ENCODE measurements at places on chromosomes 5 and 9. TPM values are rescaled to one million over a fixed set of nuclear protein-coding genes. Genes with fewer than 3 reads are reported as not detected.

DNA sequence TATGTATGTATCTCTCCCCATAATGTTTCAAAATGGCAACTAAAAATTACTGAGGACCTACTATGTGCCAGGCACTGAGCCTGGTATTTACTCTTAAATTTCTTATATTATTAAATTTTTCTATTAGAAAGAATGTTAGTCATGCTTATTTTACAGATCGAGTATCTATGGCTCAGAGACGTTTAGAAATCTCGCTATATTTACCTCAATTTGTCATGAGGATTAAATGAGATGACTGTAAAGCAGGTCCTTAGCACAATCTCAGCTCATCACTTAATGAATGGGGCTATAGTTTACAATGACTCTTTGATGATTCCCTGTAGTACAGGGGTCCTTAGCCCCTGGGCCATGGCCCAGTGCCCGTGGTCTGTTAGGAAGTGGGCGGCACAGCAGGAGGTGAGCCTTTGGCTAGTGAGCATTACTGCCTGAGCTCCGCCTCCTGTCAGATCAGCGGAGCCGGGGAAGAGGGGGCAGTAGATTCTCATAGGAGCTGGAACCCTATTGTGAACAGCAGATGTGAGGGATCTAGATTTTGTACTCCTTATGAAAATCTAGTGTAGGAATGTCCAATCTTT, 15.5 kb downstream of the ENC1 start:
- no peak overlapping the region for H3K27ac ChIP-seq
- no peaks in the 10 kb centered on the region for H3K4me1 ChIP-seq
- H3K36me3 ChIP-seq: no peaks in the 10 kb centered on the region
- H3K27me3 ChIP-seq: no peaks in the 10 kb centered on the region
- H3K4me3 ChIP-seq: no peak overlapping the region
- no peak for DNase-seq

The DOCK8 gene
- 0.08 TPM for polyA plus RNA-seq

DNA sequence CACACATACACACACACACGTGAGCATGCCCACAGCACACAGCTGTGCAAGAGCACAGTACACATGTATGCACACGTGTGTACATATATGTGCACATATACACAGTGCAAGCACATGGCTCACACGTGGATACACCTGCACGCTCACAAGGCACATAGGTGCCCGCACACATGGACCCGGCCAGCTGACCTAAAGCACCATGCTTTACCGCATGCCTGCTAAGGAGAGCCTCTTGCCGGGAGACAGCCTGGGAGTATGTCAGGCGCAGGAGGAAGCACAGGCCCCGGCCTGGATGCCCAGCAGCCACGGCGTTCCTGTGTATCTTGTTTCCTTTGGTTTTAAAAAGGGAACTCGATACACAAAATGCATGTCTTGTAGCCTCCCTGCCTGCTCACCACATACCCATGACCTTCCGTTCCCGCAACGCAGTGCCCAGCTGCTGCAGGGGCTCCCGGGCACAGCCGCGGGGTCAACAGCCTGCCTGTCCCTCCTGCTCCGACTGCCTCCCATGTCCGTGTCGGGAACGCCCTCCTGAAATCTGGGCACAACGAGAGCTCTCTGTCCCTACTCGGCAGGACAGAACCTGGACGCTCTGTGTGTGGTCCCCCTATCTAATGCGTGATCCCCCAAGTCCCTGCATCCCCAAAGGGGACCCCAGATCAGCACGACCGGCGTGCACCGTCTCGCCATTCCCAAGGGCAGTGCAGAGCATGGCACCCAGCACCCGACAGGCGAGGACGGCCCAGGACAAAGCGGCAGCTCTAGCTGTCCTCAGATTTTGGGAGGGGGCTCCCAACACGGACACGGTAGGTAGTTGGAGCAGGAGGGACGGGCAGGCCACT, 3.6 kb downstream of the SLC12A7 start:
- no peak overlapping the region for H3K27ac ChIP-seq
- no peak for DNase-seq
- H3K4me1 ChIP-seq: peaks cover 3% of the 10 kb centered on the region
- no peaks in the 10 kb centered on the region for H3K36me3 ChIP-seq

GRCh38 chr5:167158588-167158987, 1132.9 kb upstream of the WWC1 start:
- H3K4me1 ChIP-seq: no peaks in the 10 kb centered on the region
- H3K27ac ChIP-seq: no peak overlapping the region
- H3K36me3 ChIP-seq: no peaks in the 10 kb centered on the region
- no peak for DNase-seq

Measured in fibroblast of lung (primary cell).